IPS-NIHi11 (cell line): ENCODE measurements at places on chromosomes 12 and 14.

- DNase-seq, result no peak
These were observed 84.2 kb upstream of the GRIN2B start for GRCh38 chr12:14065616-14066015.

DNA sequence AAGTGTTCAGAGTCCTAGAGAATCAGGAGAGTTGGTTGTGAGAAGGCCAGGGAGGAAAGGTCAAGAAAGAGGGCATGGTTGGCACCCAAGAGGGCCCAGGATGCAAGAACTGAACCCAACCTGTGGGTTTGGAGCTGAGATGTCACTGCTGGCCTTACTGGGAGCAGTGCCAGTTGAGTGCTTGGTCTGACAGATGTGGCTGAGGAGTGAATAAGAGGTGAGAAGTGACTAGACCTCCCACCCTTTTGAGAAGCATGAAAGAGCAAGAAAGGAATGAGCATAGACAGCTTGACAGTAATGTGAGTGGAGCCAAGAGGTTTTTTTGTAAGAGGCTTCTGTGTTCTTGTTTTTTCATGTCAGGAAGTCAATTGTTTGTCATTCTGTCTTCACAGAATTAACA, 95.3 kb downstream of the FGD4 start:
- no peak for DNase-seq

DNA sequence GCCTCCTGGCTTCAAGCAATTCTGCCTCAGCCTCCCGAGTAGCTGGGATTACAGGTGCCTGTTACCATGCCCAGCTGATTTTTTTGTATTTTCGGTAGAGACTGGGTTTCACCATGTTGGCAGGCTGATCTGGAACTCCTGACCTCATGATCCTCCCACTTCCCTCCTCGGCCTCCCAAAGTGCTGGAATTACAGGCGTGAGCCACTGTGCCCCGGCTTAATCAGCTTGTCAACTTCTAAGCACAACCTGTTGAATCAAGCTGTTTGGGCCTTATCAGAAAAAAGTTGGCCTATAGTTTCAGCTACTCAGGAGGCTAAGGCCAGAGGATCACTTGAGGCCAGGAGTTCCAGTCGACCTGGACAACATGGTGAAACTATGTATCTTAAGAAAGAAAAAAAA, 7.9 kb downstream of the MARK3 start:
- DNase-seq, result no peak

DNA sequence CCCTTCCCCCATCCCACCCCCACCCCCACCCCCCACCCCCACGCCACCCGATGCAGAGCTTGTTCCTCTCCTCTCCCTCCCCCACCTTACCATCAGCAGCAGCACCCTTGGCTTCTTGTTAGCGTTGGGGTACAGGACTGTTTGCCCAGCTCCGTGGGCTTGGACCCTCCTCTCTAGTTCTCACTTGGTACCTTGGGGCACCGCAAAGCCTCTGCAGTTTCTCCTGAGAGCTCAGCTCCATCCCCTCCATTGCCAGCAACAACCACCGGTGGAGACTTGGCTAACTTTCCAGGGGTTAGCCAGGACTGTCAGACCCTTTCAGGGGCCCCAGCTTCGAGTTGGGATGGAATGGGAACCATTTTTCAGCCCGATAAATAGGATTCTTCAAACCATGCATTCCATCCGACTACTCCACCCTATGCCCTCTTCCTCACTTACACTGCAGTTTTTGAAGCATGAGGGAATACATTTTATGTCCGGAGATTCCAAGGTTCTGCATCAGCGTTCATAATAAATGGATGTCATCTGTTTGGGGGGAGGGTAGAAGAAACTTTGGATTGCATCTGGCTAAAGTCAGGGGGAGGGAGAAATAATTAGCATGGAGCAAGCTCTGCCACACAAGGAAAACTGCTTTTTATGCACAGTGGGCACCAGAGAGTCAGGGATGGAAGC, 1.1 kb downstream of the SCN8A start:
- peak; percentile 11 for DNase-seq

DNA sequence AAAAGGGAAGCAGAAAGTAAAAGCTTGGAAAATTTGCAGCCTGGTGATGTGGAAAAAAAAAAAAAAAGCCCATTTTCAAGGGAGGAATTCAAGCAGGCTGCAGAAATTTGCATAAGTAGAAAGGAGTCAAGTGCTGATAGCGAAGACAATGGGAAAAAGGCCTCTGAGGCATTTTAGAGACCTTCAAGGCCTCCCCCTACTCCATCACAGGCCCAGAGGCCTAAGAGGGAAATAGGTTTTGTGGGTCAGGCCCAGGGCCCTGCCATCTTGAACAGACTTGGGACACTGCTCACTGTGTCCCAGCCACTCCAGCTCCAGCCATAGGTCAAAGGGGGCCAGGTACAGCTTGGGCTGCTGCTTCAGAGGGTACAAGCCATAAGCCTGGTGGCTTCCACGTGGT, 13.8 kb upstream of the PRKD1 start:
- DNase-seq, result peak; percentile 32

GRCh38 chr12:96029826-96030225, 5.6 kb downstream of the LTA4H start:
- no peak for DNase-seq

GRCh38 chr12:52993558-52993869, 12.7 kb upstream of the EIF4B start:
- DNase-seq, result no peak

- no peak for DNase-seq
These were observed 37.7 kb downstream of the DIP2B start for GRCh38 chr12:50542448-50542847.

GRCh38 chr12:51942056-51942455, 9.4 kb upstream of the ACVR1B start:
- DNase-seq, result no peak
